Epithelial cell of prostate (primary cell): ENCODE measurements at places on chromosomes 12 and 14.

- DNase-seq: no peak
These were observed 280.5 kb downstream of the DPF3 start for GRCh38 chr14:72613231-72613974.

GRCh38 chr14:82528016-82528415 is 994.4 kb upstream of the SEL1L start:
- no peak for DNase-seq

- DNase-seq: no peak
These were observed 39.5 kb upstream of the YAF2 start for GRCh38 chr12:42277396-42278127.

DNA sequence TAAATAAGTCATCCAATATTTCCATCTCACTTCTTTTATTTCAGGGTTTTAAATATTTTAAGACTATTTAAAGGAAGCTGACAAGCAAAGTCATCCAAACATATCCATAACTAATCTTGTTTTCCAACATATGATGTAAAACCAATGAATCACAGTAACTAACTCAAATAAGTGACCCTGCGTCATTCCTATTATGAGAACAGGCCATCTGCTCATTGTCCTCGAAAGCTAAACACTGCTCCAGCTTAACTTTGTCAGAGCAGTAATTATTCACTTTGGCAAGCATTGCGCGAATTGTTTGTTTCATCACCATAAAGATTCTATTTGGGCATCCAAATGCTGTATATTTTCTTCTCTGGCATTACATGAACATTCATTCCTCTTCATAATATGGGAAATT is 99.1 kb downstream of the CAPZA3 start:
- DNase-seq: no peak

GRCh38 chr12:118830296-118830695 is 151.0 kb upstream of the SRRM4 start:
- no peak for DNase-seq

- DNase-seq: no peak
These were observed 34.4 kb upstream of the P2RX4 start for GRCh38 chr12:121175383-121176119.

DNA sequence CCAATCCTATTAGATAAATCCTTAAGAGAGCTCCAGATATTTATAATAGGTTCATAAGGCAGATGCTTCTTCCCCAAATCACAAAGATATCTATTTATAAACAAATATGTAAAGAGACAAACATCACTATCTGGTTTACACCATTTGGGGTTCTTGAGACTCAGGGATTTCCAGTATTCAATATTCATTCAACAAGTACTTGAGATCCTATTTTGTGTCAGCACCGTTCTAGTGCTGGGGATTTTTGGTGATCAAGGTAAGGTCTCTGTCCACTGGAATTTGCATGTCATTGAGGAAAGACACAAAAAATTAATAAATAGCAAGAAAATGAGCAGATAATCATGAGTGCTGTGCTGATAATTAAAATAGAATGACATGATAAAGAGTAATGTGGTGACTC is 222.7 kb upstream of the FOXN3 start:
- no peak for DNase-seq

DNA sequence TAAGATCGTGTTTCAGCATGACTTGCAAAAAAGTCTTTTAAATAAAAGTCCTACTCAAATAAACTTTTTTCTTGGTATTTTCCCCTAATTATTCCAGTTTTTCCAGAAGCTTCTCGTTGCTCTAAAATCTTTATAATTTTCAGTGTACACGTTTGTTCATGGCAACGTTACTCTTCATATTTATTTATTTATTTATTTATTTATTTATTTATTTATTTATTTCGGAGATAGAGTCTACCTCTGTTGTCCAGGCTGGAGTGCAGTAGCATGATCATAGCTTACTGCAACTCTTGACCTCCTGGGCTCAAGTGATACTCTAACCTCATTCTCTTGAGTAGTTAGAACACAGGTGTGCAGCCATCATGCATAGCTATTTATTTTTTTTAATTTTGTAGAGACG is 438.3 kb upstream of the MDGA2 start:
- no peak for DNase-seq

GRCh38 chr12:59580050-59580449 is 15.8 kb upstream of the SLC16A7 start:
- no peak for DNase-seq

DNA sequence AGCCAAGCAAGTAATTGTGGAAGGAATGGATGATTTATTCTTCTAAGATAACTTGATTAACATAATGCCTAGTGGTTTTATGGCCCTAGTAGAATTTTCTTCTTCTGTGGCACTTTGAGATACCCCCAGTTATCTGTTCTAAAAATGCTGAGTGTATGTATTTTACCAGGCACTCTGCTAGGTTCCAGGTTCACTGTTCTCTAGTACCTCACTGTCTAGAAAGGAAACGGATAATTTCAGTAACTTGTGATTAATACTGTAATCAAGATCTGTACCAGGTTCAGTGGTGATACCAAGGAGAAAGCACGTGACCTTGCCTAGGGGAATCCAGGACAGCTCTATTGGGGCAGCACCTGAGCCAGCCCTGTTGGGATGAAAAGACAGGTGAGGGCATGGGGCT is 8.0 kb downstream of the ANO6 start:
- DNase-seq: no peak

DNA sequence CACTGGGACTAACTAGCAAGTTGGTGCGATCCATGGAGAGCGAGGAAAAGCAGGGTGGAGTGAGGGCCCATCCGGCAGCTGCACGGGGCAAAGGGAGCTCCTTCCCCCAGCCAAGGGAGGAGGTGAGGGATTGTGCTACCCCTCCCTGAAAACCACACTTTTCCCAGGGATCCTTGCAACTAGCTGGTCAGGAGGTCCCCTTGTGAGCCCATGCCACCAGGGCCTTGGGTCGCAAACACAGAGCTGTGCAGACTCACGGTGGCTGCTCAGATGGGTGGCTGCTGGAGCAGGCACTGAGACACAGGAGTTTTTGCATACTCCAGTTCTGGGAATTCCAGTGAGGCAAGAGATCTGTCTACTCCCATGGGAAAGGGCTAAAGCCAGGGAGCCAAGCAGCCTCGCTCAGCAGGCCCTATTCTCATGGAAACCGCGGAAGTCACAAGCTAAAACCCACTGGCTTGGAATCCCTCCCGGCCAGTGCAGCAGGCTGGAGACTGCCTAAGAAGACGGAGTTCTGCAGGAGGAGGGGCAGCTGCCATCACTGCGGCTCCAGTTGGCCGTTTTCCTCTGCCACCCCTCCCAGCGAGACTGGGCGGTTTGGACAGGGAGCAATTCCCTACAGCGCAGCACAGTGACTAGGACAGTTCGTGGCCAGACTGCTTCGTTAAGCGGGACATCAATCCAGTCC is 10.9 kb upstream of the ZNF705A start:
- no peak for DNase-seq

DNA sequence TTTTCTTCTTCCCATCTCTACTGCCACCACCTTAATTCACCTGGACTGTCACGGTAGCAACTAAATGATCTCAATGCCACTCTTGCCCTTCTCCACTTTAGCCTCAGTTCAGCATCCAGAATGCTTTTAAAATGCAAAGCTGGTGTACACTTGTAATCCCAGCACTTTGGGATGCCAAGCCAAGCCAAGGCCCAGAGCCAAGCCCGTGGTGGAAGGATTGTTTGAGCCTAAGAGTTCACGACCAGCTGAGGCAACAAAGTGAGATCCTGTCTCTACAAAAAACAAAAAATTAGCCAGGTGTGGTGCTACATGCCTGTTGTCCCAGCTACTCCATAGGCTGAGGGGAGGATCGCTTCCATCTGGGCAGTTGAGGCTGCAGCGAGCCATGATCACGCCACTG is 5.9 kb downstream of the CIPC start:
- DNase-seq: no peak

- no peak for DNase-seq
These were observed 91.3 kb upstream of the CEP83 start for GRCh38 chr12:94550964-94551363.

- DNase-seq: no peak
These were observed 1182.7 kb downstream of the AACS start for GRCh38 chr12:126247936-126248335.

DNA sequence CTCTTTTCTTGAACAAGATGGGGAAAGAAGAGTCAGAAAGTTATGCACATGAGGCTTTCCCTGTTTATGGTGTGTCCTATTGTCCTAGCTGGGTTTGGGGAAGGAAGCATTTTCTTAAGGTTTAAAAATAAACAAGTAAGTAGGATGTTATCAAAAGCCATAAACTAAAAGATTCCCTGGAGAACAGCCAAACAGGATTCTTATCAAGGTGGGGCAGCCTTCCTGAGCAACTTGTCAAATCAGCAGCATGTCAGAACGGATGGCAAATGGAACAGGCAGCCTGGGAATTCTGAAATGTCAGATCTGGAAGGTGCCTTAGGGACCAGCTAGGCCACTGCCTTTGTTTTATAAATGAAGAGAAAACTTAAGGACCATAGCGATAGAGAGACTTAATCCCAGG is 152.2 kb upstream of the RGS6 start:
- no peak for DNase-seq
